ENCODE measurements at places on chromosomes 12 and 14.

GRCh38 chr14:66638689-66639088 lies 130.7 kb downstream of the GPHN start:
- DNase-seq = no peak

DNA sequence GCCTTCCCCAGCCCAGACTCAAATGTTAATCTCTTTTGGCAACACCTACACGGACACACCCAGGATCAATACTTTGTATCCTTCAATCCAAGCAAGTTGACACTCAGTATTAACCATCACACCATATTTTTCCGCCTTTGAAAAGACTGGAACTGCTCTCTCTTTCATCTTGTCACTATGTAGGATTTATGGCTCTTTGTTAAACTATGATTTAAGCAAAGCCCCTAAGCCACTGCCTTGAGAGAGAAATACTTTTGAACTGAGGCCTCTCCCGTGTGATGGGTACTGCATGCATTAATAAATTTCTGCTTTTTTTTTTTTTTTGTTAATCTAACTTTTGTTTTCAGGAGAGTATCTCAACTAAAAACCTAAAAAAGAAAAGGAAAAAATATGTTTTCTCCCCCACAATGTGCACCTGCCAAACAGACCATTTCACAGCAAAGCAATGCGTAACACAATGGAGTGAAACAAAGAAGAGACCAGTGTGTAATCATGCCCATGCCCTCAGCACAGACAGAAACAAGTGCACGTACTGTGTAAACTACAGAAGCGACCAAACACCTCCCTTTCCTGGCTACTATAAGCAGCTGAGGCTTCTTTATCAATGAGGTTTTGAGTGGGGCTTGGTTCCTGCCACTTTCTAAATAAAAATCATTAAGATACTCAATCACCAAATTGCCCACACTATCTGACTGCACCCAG lies 28.3 kb upstream of the ETFBKMT start:
- no peak for DNase-seq

- no peak for DNase-seq
Measured at GRCh38 chr14:69214393-69214792, 23.1 kb downstream of the EXD2 start.

GRCh38 chr12:44874981-44875416 lies 1.1 kb downstream of the NELL2 start:
- peak; percentile 44 for DNase-seq

- DNase-seq = no peak
Measured at GRCh38 chr12:66708704-66709456, 30.0 kb upstream of the GRIP1 start.

DNA sequence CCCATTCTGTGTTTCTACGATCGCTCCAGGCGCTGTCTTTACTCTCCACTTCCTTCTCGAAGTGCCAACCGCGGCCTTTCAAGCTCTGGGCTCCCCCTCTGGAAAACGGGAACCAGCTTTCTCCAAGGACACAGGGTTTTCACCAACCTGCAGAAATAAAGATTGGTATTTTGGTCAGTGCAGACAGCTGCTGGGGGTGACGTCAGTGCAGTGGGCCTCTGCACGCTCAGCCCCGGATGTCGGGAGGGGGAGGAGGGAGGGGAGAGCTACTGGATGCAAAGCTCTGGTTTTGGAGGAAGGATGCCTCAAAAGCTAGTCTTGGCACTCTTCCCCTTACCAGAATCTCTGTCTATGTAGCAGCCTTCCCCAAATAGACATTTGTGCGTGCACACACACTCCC lies 19.9 kb downstream of the HRK start:
- DNase-seq = peak; percentile 67

DNA sequence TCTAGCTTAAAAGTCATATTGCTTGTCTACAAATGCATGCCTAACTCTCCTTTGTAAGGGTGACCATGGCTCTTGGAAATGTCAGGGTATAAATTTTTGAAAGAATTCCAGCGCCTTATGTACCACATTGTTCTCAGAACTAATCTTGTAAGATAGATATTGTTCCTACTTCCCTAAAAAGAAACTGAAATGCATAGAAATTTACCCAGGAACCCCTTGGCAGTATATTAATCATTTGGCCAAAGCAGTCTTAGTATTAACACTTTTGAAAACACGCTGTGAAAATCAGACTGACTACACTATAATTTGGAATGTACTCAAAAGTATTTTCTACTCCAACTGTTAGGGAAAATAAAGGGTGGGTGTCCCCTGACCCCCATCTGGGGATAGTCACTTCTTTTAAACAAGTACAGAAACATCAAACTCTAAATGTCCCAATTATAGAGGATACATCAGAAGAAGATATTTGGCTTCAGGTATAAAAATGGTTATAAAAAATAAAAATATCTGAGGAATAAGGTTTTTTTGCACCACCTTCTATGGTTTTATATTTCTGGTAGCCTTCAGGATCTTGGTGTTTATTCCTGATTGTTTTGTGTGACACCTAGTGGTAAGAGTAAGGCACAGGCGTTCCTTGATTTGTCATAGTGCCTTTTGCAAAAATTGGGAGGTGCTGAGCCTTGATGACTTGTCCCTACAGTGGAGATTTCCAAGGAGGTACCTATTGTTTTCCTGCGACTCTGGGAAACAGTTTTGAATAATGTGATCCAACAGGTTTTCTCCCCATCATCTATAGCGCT lies 2.2 kb upstream of the NFKBIA start:
- DNase-seq = no peak

DNA sequence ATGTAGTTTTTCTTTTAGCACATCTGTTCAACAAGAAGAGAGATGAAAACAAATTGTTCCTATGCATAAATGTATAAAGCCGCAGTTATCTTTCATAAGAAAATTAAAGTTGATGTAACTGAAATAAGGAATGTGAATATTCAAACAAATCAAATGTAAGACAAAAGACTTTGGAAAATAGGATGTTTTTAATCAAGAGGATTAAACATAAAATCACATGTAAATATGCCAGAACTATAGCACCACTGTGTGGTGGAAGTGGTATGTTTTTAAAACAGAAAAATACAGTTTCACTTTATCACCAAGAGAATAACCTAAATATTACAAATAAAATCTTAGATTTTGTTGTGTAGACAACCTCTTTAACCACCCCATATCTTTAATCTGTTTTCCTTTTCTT lies 40.4 kb downstream of the CAPS2 start:
- no peak for DNase-seq
